ENCODE measurements at places on chromosomes 16 and 17. TPM values are rescaled to one million over a fixed set of nuclear protein-coding genes. Genes with fewer than 3 reads are reported as not detected.

The ZNF267 gene
- 7.2 TPM for total RNA-seq

The CPHXL2 gene
- total RNA-seq: not detected

The DGKE gene
- 7.4 TPM for total RNA-seq

The CDRT4 gene
- 3.4 TPM for total RNA-seq

The DLG4 gene
- 51.8 TPM for total RNA-seq
